ENCODE measurements at places on chromosomes 5 and 9. TPM values are rescaled to one million over a fixed set of nuclear protein-coding genes. Genes with fewer than 3 reads are reported as not detected.

IFNK gene
- total RNA-seq, result not detected

GPX3 gene
- 447 TPM for total RNA-seq

DNA sequence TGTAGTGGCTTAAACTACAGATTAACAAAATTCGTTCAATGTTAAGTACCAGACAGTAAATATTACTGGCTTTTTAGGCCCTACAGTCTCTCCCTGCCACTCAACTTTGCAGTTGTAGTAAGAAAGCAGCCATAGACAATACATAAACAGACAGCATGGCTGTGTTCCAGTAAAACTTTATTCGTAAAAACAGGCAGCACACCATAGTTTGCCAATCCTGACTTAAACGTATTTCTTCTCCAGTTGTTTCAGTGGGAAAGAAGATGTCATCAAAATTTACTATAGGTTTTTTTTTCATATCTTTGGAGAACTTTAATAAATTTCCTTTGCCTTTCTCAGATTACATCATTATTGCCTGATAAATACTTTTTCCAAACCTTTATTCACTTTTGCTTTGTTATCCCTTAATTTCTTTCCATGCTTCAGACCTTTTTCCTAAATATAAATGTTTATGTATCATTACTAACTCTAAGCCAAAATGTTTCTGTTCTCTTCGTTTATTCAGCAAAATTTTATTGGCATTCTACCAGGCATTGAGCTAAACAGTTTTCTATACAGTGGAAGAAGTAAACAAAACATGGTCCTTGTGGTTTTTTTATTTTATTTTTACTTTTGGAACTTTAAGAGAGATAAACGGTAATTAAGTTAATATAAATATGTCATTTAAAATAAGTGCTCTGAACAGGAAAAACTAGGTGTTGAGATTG lies 64.5 kb downstream of the SLF1 start:
- no peaks in the 10 kb centered on the region for H3K4me1 ChIP-seq
- DNase-seq, result no peak
- no peaks in the 10 kb centered on the region for H3K27me3 ChIP-seq
- H3K36me3 ChIP-seq, result no peaks in the 10 kb centered on the region
- H3K27ac ChIP-seq, result no peak overlapping the region

- H3K27ac ChIP-seq, result no peak overlapping the region
- H3K27me3 ChIP-seq, result no peaks in the 10 kb centered on the region
- no peak overlapping the region for H3K4me3 ChIP-seq
- H3K36me3 ChIP-seq, result no peaks in the 10 kb centered on the region
- DNase-seq, result no peak
These were observed 49.1 kb upstream of the VDAC1 start for GRCh38 chr5:134053840-134054338.

- no peaks in the 10 kb centered on the region for H3K36me3 ChIP-seq
- H3K27me3 ChIP-seq, result no peaks in the 10 kb centered on the region
- H3K4me3 ChIP-seq, result no peak overlapping the region
- H3K27ac ChIP-seq, result no peak overlapping the region
- H3K4me1 ChIP-seq, result peaks cover 5% of the 10 kb centered on the region
- DNase-seq, result no peak
These were observed 44.9 kb downstream of the LHFPL2 start for GRCh38 chr5:78603636-78604175.

All from psoas muscle (tissue), 8 donors.